Amniotic epithelial cell (primary cell): ENCODE measurements at places on chromosomes 16 and 17.

DNA sequence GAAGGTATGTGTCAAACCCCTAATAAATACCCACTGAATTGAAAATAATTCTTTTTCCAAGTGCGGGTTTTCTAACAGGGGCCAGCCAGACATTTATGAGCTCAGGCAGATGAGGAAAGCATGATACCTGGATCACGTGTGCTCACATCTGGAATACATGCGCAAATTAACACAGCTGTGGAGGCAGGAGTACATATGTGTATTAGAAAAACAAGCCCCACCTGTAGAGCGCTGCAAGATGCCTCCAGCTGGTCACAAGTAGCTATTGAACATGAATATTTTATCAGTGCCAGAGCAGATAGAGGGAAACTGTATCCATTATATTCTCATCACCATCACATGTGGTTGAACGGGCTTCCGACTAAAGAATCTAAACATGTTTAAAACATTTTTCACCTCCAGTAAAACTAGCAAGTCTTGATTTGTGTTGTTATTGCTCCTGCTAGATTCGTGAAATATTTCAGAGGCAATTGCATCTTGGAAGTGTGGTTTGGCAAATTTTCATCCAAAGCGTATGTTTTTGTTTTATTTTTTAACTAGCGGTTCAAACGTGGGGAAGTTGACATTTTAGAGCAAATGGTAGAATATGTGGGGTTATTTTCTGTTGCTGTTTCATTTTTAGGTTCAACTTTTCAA, 482.8 kb downstream of the CDH13 start:
- no peak for DNase-seq

GRCh38 chr16:29312835-29313558, 93.5 kb downstream of the NPIPB11 start:
- peak; percentile 36 for DNase-seq

GRCh38 chr16:89289428-89290395, 72.2 kb downstream of the ZNF778 start:
- DNase-seq: peak; percentile 51

DNA sequence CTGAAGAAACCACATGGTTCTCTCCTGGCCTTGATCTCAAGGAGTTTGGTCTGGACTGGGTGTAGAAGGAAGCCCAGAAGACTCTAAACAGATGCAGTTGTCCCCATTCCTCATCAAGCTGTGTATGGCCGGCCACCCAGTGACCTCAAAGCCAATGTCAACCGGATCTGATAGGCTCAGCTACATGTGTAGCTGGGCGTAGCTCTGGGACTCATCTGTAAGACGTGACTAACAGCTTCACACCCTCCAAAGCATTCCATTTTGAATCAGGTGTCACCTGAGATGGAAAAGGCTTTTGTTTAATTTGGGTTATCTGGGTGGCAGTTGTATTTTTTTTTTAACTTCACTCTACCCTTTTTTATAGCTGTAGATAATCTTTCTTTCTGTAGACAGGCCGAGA, 130.4 kb downstream of the ABCC12 start:
- no peak for DNase-seq

DNA sequence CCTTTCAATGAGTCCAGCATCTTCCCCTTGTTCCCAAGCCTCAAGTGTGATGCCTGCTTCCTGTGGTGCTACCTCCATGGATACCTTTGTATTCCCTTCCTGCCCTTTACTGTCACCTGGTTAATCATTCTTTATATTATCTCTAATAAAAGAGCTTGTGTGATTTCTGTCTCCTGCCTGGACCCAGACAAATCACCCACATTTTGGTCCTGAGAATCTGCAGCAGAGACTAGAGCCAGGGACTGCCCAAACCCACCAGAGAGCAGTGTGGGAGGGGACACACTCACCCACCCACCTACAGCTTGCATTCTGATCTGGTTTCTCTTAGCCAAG, 30.2 kb downstream of the CDRT4 start:
- DNase-seq: no peak
